Heart right ventricle (tissue), 16 donors: ENCODE measurements at places on chromosomes 2 and 18. TPM values are rescaled to one million over a fixed set of nuclear protein-coding genes. Genes with fewer than 3 reads are reported as not detected.

GRCh38 chr2:138829326-138829919 lies 49.2 kb upstream of the NXPH2 start:
- peak; percentile 28 for DNase-seq

The ZNF385B gene
- 1.6 TPM for total RNA-seq

The ASXL3 gene
- 7.4 TPM for total RNA-seq

The GCG gene
- not detected for total RNA-seq
